ENCODE measurements at places on chromosomes 3 and 15.

DNA sequence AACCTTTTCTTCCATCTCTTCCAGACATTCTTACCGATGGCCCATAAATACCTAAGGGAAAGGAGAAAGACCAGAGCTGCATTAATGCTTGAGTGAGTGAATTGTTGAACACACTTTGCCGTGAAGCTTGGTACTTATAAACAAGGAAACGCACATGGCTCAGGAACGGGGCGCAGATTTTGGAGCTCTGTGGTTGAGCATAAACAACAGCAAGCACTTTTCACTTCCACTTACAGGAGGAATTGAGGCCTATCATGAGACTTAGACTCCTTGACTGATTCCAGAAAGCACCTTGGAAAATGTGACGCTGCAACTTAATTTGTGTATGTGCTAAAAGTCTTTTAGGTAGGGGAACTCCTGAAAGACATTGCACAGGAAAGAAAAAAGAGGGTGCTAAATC lies 197.5 kb upstream of the FEZF2 start:
- DNase-seq: no peak

DNA sequence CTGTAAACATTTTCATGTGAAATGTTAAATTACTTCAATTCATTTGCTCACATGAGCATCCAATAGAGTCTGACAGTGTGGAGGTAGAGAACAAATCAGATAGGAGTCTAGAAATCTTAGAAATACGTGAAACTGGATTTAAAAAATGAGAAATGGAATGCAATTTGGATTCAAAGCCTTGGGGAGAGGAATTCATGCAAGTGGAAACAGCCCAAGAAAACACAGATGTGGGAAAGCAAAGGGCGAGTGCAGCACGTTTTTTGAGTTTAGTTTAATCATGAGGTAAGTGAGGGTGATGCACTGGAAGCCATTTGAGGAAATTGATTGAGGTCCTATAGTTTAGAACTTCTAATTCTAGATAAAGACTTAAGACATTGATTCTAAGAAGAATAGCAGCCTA lies 434.7 kb downstream of the C3orf38 start:
- DNase-seq: no peak

DNA sequence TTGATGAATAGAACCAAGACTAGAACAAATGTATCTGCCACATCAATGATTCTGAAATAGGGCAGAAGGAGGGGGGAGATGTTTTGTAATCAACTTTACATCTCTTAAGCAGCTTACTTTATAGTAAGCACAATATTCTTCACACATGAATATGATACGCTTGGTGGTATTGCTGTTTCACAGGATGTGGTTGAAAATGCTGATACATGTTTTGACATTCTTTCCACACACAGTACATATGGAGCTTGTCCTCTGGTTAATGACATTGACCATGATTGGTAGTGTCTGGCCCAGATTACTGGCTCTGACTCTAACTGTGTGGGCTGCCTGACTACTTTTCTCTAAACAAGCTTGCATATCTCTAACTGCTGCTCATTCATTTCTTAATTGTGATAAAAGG lies 168.9 kb downstream of the KLHL25 start:
- peak; percentile 59 for DNase-seq

- peak; percentile 82 for DNase-seq
These were observed 73.6 kb downstream of the TM4SF4 start for GRCh38 chr3:149547954-149548668.

DNA sequence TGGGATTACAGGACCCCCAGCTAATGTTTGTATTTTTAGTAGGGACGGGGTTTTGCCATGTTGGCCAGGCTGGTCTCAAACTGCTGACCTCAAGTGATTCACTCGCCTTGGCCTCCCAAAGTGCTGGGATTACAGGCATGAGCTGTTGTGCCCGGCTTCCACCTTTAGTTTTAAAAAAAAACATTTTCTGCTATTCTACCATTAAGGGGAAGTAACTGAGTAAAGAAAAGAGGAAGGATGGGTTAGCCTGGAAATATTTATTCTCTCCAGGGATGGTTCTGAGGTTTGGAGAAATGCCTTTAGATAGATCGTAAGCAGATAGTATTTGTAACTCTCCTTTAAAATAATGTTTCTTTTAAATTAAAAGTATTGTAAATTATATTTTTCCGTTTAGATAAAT lies 3.1 kb downstream of the AP4E1 start:
- DNase-seq: no peak

GRCh38 chr3:46194868-46195553 lies 13.1 kb downstream of the CCR1 start:
- DNase-seq: no peak

DNA sequence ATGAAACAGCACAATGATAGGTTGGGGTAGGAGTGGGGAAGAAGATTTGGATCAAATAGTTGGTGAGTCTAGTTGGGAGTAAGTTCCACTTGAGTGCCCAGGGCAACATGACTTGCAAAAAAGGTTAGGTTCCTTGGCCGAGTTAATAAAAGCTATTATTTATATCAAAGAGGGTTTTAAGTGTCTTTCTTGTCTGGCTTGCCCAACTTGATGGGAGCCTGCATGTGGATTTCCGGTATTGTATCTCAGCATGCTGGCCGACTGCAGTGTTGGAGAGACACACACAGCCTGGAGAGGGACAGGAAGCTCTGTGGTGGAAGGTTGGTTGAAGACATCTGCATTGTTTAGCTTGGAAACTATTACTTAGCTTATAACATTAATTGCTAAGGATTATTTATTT lies 449.5 kb upstream of the TBL1XR1 start:
- DNase-seq: no peak

DNA sequence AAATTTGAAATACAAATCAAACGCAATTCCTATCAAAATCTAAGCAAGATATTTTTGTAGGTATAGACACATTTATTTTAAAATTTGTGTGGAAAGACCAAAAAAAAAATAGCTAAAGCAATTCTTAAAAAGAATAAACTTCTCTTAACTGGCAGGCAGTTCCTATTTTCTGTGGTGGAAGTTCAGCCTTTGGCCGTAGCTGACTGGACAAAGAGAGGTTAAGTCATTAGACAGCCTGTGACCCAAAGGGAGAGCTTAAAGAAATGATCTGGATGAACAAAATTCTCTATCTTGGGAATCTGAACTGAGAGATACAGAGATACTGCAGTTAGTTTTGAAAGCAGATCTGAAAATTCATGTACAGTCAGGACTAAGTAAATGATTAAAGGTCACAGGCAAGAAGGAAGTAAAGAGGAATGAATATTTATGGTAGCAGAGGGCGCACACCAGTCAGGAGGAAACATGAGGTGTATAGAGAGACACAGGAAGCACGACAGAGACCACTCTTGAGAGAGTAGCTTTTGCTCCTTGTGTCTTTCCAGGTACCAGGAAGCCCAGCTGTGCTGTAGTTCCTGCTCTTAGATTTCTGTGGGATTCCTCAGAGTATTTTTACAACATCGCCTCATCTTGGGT lies 57.5 kb downstream of the TPRG1 start:
- no peak for DNase-seq

DNA sequence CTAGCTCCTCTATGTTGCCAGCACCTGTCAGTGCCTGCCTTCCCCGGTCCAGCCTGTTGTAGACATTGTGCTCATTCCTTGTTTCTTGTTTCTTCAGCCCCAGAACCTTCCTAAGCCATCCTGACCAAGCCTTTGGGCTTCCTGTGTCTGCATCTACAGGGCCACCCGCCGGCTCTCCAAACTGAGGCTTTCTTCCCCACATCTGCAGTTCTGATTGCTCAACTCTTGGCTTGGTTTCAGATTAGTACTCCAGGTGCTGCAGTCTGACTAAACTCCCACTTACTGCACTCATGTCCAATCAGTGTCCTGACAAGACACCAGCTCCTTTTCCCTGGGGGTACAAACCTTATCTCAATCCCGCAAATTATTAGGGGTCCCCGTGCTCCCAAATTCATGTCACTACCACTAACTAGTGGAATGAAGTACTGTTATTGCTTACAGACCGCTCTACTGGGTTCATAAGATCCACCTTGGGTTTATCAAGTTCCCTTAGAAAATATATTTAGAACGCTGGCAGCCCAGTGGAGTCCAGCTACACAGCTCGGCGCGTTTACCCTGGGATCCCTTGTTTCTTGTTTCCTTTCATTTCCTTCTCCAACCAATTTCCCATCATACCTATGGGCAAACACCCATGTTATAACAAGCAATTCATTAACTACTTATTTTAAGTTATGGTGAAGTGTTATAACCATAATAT lies 114.2 kb upstream of the TJP1 start:
- no peak for DNase-seq

DNA sequence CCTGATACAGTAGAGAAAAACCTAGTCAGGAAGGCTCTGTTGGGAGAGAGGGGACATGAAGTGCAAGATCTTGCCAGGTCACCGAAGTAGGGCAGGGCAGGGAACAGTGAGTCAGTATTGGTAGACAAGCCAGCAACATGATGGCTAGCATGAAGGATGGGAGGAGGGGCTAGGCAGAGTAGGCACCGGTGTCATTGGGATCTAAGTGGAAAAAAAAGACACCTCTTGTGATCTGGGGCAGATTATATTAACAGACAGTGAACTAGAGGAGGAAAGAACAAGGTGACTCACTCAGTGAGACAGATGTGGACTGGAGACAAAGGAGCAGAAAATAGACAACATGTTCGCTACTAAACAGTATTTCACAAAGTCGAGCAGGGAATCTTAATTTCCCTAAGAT lies 149.2 kb upstream of the SLC24A5 start:
- DNase-seq: no peak

- DNase-seq: peak; percentile 51
These were observed 1.5 kb downstream of the ETFA start for GRCh38 chr15:76309601-76310330.

DNA sequence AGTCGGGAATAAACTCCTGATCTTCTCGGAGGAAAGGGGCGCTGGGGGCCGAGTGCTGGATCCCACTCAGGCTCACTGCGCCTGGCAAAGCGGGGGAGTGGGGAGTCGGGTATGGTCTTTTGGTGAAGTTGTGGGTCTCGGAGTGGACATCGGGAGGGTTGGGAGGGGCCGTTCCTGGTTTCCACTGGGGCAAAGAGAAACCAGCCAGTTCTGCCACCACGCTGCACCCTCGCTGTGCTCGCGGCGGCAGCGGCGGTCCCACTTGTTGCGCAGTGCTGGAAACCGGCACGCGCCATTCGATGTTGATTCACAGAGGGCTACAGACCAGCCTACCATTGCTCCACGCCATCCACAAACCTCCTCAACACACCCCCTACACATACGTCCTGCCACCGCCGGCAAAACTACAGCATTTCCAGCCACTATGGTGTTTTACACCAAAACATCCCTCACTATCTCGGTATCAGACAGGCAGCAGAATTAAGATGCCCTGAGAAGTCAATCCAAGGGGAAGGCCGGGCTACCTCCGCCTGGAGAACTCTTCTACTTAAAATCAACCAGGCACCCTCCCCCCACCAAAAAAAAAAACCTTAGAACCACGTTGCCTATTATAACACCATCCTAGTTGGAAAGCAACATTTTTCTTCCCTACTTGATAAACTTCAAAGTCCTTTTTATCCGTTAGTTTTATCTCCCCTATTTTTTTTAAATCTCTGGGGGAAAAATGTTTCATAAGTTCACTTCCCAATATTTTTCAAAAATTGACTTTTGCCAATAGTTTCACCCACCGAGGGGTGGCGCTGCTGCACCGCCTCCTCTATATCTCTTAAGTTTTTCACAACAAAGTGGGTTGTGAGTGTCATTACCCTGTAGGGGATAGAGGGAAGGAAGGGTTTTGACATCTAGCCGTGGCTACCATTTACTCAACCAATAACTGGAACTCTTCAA lies 3.6 kb downstream of the BCL6 start:
- DNase-seq: peak; percentile 80

- no peak for DNase-seq
These were observed 14.6 kb downstream of the LSG1 start for GRCh38 chr3:194657439-194657838.

GRCh38 chr3:98325055-98325454 lies 28.6 kb upstream of the OR5K4 start:
- no peak for DNase-seq

- peak; percentile 80 for DNase-seq
These were observed 124.4 kb upstream of the LIPC start for GRCh38 chr15:58307313-58307961.

- DNase-seq: no peak
These were observed 145.8 kb downstream of the CHDH start for GRCh38 chr3:53700441-53700840.

DNA sequence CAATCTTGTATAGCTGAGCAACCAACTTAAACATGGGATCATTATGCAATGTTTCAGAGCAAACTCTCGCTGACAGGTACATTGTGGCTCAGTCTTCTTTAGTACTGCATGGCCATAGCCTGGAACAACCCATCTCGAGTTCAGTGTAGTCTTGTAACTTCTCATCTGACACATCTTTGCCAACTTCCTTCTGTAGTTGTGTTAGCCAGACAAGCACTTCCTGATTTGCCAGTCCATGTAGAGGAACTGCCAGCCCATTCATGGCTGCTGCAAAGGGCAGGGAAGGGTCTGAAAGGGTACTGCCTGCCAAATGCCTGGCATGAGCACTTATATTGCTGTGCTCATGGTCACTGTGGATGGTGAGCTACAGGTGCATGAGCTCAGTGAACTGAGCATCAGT lies 49.2 kb upstream of the CCDC54 start:
- DNase-seq: no peak

DNA sequence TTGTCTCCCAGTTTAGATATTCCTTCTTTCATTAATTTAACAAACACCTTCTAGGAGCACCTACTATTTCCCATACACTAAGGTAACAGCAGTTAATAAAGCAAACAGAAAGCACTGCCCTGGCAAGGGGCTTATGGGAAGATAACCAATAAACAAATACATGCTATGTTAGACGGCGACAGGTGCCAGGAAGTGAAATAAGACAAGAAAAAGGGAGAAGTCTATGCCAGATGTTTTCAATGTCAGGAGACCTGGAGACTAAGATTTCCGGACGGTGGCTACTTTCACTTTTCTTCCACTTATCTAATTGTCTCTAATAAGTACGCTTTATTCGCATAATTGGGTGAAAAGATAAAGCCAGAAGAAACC lies 32.5 kb upstream of the ZNF445 start:
- peak; percentile 19 for DNase-seq

DNA sequence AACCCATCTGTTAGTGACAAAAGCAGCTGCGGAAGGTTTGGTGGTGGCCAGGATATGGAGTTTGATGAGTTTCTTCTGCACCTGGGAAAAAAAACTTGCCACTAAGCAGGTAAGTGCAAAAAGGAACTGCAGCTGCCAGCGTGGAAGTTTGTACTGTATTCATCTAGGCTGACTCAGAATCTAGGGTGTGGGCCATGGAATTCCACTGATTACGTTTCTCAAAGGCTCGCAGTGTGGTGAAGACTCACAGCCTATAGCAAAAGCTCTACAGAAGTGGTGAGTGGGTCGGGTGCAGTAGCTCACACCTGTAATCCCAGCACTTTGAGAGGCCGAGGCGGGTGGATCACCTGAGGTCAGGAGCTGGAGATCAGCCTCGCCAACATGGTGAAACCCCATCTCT lies 334.6 kb upstream of the GRM7 start:
- DNase-seq: no peak

- peak; percentile 55 for DNase-seq
These were observed 919 bp downstream of the IDH2 start for GRCh38 chr15:90101130-90101968.

GRCh38 chr15:94265982-94266381 lies 34.6 kb downstream of the MCTP2 start:
- DNase-seq: no peak

GRCh38 chr15:63038926-63039673 lies 3.4 kb upstream of the TPM1 start:
- DNase-seq: peak; percentile 94

- DNase-seq: peak; percentile 48
These were observed 51.9 kb downstream of the ARHGAP31 start for GRCh38 chr3:119346076-119346496.

- peak; percentile 49 for DNase-seq
These were observed 29.5 kb downstream of the AGTR1 start for GRCh38 chr3:148727231-148727630.

GRCh38 chr3:160084998-160085397 lies 96.4 kb downstream of the IL12A start:
- DNase-seq: no peak

Data from EH (cell line).